ENCODE measurements at places on chromosomes 6 and 20.

DNA sequence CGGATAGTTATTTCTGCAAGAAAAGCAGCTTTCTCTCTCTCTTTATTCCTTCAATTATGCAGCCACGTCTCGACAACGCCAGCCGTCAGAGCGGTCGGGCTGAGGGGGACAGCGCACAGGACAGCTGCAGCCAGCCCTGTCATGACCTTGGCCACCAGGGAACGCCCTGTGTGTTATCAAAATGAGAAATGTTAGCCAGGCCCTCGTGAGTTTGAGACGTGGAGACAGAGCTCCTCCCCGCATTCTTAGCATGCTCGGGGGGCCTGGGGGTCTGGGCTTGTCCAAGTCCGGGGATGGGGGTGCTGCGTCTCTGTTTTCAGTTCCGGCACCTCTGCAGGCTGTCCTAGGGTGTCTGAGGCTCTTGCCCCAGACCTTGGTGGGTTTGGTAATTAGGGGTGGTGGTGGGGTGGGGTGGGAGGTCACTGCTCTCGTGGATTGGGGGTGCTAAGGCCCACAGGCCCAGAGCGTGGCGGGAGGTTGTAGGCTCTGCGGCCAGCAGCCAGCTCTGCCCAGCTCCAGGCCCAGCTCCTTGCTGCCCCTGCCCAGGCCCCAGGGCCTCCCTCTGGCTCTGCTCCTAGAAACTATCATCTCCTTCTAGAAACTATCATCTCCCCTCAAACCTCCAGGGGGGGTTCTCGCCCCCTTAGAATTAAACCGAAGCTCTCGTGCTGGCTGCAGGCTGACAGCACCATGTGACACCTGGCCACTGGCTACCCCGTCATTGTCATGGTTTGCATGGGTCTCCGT lies 54.3 kb upstream of the GATA5 start:
- DNase-seq: no peak

DNA sequence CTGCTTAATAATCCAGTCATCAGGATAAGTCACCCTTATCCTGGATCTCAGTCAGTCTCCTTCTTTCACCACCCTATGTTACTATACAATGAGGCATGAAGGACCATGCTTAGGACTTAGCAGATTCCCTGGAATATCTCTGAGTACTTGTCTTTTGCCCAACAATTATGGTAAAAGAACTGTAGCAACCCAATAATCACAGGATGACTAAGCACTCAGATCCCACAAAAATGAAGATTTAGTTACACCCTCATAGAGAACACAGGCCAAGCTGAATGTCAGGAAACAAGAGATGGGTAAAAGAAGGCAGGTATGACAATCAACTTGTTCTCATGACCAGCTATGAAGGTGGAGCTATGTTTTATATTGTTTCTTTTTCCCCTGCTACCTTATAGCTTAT lies 91.4 kb downstream of the EDN1 start:
- no peak for DNase-seq

- no peak for DNase-seq
Measured at GRCh38 chr6:144063246-144063743, 32.1 kb downstream of the SF3B5 start.

DNA sequence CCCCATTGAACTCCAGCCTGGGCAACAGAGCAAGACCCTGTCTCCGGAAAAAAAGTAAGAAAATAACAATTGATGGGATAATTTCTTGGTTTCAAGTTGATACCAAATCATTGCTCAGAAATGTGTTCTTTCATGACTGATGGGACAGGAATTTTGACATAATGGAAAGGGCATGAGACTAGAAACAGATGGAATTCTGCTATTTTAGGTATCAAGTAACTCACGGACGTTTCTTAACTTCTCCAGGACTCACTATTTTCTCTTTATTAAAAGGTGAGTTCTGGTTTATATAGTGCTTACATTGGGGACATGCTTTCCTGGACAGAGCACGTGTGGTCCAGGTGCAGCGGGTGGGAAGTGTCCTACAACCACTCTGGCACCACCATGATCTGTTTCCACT lies 6.0 kb upstream of the DSP start:
- DNase-seq: no peak

DNA sequence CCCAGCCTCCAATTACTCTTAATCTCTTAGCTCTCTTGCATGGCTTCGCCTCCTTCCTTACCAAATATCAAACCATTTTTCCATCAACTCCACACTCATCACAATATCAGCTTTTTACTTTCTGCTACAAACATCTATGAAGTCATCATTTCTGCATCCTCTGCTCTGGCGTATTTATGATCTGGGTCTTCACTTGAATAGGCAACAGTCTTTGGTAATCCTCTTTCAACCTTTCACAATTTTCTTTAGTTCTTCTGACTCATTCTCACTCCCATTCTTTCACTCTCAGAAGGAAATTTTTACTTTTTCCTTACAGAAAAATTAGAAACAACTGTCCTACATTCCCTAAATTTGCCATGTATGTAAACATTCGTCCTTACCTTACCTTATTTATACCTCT lies 522.4 kb downstream of the HDGFL1 start:
- no peak for DNase-seq

DNA sequence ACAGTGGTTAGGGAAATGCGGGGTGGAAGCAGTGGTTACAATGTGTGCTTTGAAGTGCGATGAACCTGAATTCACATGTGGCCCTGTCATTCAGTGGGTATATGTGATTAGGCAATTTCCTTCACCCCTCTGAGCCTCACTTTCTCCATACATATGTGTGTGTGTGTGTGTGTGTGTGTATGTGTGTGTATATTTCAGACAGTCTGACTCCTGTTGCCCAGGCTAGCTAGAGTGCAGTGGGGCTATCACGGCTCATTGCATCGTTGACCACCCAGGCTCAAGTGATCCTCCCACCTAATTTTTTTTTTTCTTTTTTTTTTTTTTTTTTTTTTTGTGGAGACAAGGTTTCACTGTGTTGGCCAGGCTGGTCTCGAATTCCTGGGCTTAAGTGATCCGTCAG lies 6.3 kb downstream of the PPP1R14C start:
- no peak for DNase-seq

DNA sequence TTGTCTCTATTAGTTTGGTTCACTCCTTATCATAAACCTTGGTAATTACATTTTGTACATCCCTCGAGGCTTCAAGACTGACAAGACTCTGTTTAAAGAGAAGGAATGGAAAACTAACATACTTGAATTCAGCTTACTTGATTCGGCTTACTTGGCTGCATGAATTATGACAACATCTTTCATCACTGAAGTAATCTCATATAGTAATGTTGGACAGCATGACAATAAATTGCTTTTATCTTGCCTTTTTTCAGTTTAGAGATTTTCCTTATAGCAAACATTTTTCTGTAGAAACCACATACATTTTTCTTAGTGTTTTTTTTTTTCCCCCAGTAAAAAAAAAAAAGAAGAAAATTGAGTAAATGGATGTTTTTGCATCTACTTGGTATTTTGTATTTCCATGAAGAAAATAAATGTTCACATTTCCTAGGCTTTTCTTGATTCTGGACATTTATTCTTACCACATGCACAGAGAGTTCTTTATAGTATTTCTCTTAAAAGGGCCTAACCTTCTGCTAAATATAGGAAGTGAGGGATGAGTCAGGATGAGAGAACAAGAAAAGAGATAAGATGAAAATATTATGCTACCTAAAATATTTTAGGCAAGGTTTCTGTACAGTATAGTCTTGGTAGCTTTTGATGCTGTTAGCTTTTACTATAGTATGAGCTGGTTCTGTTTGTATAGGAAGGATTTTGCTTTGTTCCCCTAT lies 101.0 kb upstream of the HDGFL1 start:
- DNase-seq: no peak

GRCh38 chr20:14555676-14556075 lies 218.3 kb upstream of the FLRT3 start:
- DNase-seq: no peak

DNA sequence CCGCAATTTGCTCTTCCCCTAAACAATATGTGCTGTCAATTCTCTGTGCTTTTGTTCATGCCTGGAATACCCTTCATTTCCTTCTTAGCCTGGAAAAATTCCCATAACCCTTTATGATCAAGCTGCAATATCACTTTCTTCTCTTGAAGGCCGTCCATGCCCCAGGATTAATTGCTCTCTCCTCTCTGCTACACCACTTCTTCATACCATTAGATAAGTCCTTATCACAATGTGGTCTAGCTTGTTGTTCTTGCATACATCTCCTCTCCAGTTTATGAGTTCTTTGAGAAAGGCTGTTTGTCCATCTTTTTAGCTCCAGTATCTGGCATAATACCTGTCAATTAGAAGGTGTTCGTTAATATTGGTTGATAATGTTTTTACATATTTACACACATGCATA lies 111.2 kb upstream of the SAMD5 start:
- DNase-seq: no peak

DNA sequence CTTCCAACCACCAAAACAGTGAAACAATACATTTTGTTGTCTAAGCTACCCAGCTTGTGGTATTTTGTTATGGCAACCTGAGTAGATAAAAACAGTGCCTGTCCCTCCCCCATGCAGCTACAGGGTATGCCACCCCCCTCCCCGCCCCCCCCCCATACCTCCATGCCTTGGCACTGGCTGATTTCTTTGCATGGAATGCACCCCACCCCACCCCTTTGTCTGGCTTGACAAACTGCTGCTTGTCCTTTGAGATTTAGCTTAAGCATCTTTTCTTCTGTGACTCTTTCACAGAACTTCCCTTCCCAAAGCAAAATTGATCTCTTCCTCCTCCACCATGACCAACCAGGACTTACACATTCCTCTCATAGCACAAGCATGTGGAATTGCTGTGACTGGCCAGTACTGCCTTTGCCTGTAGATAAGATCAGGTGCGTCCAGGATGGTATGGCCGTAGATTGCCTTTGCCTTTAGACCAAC lies 64.6 kb upstream of the ADGRF1 start:
- DNase-seq: no peak

DNA sequence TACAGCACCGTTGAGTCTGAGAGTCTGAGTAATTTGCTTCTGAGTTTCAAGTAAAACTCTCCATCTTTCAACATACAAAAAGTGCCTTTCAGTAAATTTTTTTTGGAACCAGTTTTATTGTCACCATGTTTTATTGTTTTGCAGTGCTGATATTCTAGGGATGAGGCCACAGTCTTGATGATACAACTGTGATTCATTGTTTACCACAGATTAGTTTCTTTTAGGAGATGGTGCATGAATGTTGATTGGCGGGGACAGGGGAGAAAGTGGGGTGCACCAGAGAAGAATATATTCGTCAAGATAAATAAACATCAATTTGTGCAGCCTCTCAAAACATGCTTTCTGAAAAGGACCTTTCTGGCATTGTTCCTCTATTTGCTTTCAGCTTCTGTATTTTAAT lies 109.0 kb downstream of the MCHR2 start:
- no peak for DNase-seq

GRCh38 chr20:53706466-53707370 lies 113.1 kb upstream of the ZNF217 start:
- DNase-seq: peak; percentile 55

DNA sequence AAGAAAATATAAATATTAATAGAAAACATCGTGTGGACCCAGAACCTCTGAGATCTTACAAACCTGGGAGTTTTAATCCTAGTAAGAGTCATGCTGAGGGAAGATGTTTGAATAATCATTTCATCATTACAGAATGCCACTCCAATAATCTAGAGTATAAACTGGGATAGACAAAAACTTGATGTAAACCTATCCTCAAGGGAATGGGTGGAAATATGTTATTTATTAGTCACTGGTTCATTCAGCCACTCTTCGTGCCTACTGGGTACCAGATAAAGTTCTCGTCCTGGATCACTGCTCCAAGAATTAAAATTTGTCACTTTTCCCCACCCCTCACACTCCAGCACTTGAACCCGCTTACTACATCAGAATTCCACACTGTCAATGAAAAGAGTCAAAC lies 7.7 kb downstream of the HLA-B start:
- no peak for DNase-seq

DNA sequence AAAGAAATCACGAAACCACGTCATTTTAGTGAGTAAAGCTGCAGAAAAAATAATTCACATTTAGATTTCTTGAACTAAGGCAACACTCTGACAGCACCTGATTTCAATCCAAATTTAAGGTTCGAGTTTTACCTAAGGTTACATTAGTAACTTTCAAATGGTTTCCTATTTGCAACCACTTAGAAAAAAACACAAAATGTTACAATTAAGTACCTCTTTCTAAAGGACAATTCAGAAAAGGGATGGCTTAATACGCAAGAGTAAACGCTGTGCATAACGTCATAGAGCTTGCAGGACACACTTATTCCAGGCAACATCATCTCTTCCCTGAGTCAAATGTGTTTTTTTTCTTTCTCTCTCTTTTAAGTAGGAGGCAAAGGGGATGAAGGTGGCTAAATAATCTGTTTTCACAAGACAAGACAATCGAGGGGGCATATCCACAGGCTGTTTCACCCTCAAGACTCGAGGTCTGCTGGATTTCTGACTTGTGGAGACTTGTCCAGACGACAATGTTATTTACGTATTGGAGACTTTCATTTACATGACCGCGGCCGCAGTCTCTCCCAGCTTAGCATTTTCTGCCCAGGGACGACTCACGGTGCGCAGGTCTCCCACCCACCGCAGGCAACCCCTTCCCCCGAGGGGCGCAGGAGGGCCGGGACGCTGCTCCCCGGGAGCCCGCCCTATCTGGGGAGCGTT lies 86.0 kb downstream of the SESN1 start:
- peak; percentile 10 for DNase-seq

GRCh38 chr6:43383021-43383667 lies 13.7 kb upstream of the ZNF318 start:
- DNase-seq: no peak

DNA sequence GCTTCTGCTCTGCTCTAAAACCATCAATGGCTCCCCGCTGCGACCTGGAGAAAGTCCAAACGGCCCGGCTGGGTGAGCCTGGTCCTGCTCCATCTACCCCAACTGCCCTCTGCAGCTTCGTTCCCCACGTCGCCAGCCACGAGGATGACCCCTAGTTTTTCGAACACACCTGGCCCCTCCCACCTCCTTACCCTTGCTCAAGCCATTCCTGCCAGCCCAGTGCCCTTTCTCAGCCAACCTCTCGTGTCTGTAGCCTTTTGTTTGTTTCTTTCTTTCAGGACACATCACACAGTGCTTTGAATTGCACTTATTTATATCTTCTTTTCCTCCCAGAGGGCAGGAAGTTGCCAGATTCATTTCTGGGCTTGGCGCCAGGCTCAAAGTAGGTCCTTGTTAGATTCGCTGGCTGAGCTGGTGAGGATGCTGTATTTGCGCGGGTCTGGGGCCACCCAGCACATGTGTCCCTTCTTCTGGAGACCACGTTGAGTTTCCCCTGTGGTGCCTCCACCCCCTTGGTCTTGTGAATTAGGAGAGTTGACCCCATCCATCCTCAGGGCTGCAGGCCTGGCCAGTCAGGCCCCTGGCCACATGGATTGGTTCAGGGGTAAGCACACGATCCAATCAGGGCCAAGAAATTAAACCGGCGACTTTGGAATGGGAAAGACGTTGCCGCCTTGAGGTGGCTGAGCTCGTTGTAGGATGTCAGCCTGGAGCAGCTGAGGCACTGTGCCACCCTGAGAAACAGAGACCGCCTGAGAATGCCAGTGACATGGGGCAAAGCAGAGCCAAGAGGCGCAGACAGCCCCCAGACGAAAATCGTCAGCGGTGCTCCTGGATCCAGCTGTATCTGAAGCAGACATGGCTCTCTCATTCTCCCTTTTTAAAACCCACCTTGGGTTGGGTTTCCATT lies 156.0 kb downstream of the CEBPB start:
- no peak for DNase-seq

- DNase-seq: no peak
Measured at GRCh38 chr6:43273707-43274106, 24.4 kb upstream of the SLC22A7 start.

- no peak for DNase-seq
Measured at GRCh38 chr6:43231053-43231452, 1.8 kb upstream of the DNPH1 start.

- peak; percentile 74 for DNase-seq
Measured at GRCh38 chr6:87705070-87705691, 3.1 kb upstream of the AKIRIN2 start.

Data from GM13976 (cell line).